NCI-H1092 treated with DMSO at 0.1 percent for 48 hours (cell line): ENCODE measurements at places on chromosomes 11 and 22.

DNA sequence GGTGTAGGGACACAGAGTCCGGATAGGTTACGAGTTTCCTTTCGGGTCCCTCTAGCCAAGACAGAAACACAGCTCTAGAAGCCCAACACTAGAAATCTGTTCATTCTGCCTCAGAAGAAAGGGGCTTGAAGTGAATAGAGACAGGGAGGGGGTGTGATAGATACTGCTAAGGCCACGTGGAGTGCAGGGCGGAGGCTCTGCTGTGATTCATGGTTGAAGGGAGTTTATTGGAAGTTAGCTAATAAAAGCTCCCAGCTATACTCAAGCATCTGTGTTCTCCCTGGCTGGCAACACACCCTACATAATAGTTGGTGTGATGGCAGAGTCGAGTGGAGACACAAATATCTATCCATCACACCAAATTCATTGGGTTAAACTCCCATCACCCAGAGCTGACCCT is 337.4 kb downstream of the CADM1 start:
- no peak for DNase-seq

DNA sequence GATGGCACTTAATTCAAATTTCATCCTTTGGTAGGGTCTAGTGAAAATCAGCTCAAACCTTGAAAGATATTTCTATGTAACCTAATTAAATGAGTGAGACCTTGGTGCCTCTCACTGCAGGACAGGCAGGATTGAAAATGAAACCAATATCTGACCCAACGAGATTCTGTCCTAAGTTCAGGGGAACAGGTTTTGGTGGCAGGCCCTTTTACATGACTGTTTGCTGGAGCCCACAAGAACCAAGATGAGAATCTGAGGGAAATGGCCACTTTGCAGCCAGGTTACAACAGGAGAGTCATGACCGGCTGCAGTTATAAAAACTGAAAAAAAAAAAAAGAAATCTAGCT is 130.2 kb downstream of the TRIM44 start:
- DNase-seq = no peak

DNA sequence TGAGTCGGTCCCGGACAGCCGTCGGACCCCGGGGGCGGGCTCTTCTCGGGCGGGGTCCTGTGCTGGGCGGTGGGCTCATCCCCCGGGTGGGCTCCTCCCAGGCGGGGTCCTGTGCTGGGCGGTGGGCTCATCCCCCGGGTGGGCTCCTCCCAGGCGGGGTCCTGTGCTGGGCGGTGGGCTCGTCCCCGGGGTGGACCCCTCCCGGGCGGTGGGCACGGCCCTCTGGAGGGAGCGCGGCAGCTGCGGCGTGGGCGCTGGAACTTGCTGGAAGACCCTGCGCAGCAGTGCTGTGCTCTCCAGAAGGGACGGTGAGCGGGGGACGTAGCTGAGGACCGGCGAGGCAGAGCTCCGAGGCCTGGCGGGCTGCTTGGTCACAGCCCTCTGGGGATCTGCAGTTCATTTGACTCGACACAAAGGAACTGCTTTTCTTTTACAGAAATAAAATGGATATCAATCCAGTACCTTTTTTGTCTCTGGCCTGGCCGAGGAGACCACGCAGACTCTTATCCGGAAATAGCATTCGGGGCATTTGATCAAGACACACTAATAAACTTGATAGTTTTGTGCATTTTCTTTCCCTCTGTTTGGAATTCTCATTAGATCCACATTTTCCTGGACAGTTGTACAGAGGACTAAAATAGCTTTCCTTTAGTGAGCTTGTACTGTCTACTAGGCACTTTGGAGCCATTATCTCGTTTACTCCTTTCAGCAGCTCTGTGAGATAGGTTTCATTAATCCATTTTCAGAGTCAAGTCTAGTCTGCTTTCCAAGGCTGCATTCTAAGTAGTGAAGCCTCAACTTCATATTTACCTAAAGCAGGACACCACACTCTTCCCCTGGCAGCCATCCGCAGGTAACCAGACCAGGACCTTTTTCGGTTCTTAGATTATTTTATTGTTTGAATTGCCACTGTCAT is 812 bp downstream of the JAM3 start:
- peak; percentile 63 for DNase-seq

DNA sequence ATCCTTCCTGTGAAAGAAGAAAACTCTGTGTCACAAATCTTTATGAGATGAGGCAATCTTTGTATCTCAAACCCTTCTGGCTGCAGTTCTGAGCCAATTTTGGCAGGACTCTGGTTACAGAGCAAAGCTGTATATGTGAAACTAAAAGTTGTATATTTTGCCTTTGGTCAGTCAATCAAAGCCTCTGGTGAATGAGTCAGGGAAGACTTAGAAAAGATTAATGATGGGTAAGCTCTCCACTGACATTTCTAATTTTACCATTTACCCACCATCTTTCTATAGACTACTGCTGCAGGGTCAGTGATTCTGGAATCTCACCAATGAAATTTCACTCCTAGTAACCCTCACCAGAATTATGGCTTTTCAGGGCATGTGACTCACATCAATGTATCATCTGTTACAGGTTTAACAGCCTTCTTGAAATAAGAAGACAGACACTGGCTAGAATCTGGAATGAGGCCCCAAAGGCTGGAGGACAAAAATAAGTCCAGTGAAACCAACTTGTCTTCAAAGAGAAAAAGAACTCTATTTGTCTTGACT is 43.3 kb downstream of the USP35 start:
- no peak for DNase-seq

GRCh38 chr22:39873965-39874364 is 19.6 kb downstream of the ENTHD1 start:
- DNase-seq = no peak

- DNase-seq = no peak
These were observed 85.2 kb downstream of the FLI1 start for GRCh38 chr11:128779036-128779435.

DNA sequence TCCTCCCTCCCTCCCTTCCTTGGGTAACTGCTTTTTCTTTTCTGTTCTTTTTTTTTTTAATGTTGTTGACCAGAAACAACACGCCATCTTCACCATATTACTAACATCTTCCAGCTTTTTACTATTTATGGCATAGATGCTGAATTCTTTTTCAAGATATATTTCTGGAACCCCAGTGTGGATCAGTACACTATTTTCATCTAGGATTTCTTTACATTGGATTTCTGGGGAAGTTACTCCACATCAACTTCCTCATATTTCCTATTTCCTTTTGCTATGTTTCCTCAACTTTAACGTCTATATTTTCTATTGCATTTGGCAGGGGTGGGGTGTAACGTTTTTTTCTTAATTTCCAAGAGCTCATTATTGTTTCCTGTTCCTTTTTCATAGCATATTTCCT is 7.0 kb downstream of the PGM2L1 start:
- no peak for DNase-seq

GRCh38 chr22:46829117-46829891 is 66.9 kb downstream of the TBC1D22A start:
- no peak for DNase-seq

GRCh38 chr22:28507896-28508295 is 171.7 kb downstream of the TTC28 start:
- no peak for DNase-seq

- no peak for DNase-seq
These were observed 522 bp downstream of the CORO1B start for GRCh38 chr11:67442504-67443404.
